ENCODE measurements at places on chromosomes 3 and 15. TPM values are rescaled to one million over a fixed set of nuclear protein-coding genes. Genes with fewer than 3 reads are reported as not detected.

Gene LRRC15
- 0.27 TPM for total RNA-seq

Gene CFAP91
- total RNA-seq = 9.5 TPM

Gene GJD2
- total RNA-seq = not detected

Gene CPA3
- not detected for total RNA-seq

Gene TRPM1
- 0.05 TPM for total RNA-seq

Gene CFAP100
- not detected for total RNA-seq

Gene KCNAB1
- 2.8 TPM for total RNA-seq

Gene GP9
- not detected for total RNA-seq

Gene NECTIN3
- total RNA-seq = 94.8 TPM

Gene BMF
- total RNA-seq = 16.0 TPM

Gene PYDC2
- not detected for total RNA-seq

Gene AMIGO3
- 3.1 TPM for total RNA-seq

Gene SGO1
- 0.87 TPM for total RNA-seq

Gene CPNE9
- total RNA-seq = 1.4 TPM

Gene MB21D2
- 1.6 TPM for total RNA-seq

Gene SH2D7
- total RNA-seq = 1.1 TPM

Gene MYH15
- 0.60 TPM for total RNA-seq

Gene HTD2
- 5.8 TPM for total RNA-seq

Gene GOLGA8G
- 0.38 TPM for total RNA-seq

Gene CNTN6
- total RNA-seq = 11.8 TPM

Gene CSK
- 17.2 TPM for total RNA-seq

Gene LMOD3
- 0.62 TPM for total RNA-seq

Gene C3orf85
- total RNA-seq = not detected

Gene TRAT1
- total RNA-seq = 0.86 TPM

Gene RAB6B
- 4.0 TPM for total RNA-seq

Gene EPHB3
- total RNA-seq = 40.3 TPM

All from motor neuron (in vitro differentiated cells).